ENCODE measurements at places on chromosomes 11 and 22.

DNA sequence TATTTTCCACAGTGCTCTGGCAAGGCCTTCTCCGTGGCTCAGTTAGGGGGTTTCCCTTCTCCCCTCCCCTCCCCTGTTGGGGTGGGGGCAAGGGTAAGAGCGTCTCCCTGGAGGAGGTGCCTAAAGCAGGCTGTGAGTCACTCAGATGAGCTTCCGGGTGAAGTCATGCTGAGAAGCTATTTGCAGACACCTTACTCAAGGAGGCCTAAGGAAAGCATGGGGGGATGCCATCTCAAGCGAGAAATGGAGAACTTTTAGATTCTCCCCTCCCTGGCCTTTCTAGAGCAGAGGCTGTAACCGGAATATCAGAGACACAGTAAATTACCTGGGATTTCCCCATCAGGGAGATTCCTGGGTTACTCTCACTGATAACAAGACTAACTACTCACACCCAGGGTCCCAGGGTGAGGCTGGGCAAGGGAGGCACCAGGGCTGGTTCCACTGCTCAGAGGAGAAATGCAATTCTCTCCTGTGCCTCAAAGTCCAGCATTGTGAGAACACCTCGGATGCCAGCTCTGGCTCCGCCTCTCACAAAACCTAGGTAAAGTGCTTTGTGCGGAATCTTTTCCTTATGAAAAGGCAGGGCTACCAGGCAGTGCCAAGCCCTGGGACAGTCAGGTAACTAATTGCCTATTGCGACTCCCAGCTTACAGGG is 123.6 kb downstream of the ABTB2 start:
- peak; percentile 87 for DNase-seq

- DNase-seq: no peak
Measured at GRCh38 chr11:29200791-29201562, 815.9 kb downstream of the KCNA4 start.

DNA sequence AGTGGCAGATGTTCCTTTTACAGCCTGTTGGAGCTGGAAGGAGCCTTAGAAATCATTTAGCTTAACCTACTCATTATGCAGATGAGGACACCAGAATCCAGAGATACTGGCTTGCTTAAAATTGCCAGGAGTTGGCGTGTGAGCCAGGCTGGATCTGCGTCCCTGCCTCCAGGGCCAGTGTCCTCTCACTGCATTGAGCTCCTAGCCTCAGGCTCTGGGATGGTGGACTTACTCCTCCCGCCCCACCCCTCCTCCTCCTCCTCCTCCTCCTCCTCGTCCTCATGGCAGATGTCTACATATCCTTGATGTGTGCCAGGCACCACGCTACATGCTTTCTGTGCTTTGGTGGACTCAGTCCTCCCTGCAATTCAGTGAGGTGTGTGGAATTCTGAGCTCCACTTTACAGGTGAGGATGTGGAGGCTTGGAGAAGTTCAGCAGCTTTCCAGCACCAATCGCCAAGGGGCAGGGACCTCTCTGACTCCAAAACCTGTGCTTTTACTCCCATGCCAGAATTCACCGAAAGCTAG is 24.1 kb downstream of the ADAMTS15 start:
- no peak for DNase-seq

DNA sequence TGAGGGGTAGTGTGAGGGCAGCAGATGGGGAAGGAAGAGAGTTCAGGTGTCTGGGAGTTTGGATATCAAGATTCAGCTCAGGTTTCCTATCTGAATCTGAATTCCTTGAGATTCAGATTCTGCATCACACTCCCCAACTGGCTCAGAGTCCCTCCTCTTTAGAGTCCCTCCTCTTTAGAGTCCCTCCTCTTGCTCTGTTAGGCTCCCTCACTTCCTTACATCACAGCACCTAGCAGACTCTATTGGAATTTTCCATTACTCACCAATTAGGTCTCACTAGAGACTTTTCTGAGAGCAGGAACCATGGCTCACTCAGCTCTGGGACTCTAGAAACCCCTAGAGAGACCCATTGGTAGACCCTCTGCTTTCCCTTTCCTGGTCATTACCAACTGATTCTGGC is 303.4 kb upstream of the SYN3 start:
- DNase-seq: peak; percentile 33

DNA sequence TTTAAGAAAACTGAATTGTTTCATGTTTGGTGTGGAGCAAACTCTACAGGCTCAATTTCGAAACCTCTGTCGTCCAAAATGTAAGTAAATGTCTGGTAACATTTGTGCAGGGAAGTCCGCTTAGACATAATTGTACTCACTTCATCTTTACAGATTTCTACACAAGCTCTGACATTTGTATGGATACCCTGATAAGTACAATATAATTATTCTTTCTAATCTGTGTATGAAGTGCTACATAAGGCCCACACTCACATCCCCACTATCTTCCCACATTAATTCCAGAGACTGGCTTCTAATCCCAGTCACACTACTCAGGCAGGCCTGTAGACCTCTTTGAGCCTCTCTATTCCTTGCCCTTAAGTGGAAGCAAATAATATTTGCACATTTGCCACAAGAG is 129.2 kb upstream of the LMO1 start:
- DNase-seq: no peak

DNA sequence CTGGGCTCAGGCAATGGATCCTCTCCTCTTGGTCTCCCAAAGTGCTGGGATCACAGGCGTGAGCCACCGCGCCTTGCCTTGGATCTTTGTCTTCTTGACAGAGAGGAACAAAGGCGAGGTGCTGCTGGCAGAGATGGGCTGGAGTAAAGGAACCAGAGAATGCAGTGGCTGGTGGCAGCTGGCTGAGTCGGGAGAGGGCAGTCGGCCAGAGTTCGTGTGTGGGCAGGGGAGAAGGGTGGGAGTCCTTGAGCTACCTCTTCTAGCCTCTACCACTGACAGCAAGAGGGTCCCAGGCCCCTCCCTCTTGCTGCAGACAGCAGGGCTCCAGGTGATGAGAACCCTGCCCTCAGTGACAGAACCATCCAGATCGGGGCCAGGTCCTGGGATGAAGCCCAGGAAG is 86.2 kb upstream of the LINC01488 start:
- DNase-seq: no peak

- DNase-seq: no peak
Measured at GRCh38 chr22:36492109-36492508, 10.7 kb upstream of the TXN2 start.

- peak; percentile 42 for DNase-seq
Measured at GRCh38 chr22:28019881-28020861, 101.1 kb upstream of the PITPNB start.

DNA sequence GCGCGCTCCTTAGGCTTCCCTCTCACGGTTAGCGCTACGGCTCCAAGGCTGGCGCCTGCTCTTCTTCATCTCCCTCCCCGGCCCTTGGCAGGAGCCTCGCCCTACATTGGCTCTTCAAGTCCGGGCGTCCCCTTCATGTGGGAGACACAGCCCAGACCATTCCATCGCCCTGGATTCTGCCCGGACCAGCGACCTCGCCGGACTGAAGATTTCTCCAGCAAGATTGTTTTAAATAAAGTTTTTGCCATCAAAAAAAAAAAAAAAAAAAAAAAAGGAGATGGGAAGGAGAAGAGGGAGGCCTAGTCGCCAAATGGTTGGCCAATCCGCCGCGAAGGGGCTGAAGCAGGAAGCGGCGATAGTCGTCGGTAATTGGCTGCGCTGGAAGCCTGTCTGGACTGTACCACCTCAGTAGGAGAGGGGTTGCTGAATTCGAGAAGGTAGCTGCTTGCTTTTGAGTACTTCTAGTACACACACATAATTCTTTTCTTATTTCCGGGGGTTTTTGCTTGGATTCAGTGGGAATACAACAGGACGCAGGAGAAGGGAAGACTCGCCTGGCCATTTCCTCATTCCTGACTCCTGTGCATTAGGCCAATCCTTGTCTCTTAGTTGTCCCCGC is 688 bp upstream of the ZDHHC5 start:
- peak; percentile 99 for DNase-seq

GRCh38 chr11:115162919-115163318 is 341.3 kb downstream of the CADM1 start:
- no peak for DNase-seq

DNA sequence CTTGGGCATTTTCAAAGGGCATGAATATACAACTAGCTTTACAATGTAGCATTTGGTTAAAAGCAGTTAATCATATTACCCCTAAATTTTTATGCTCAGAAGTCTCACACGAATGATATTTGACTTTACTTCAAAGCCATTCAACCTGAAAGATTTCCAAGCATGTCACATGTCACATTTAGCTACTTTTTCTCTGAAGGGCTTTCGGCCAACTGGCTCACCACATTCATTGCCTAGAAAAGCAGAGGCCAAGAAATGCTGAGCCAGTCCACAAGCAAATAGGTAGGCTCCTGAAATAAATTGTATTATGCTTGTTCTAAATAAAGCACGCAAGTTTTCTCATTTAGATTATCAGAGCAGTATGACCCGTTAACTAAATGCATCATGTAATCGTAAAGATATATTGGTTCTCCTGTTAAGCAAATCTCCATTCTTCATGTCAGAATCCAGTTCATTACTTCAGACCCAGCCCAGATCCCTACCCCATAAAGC is 30.6 kb downstream of the PAX6 start:
- DNase-seq: no peak

GRCh38 chr11:83124636-83125424 is 32.1 kb upstream of the PCF11 start:
- peak; percentile 21 for DNase-seq

- peak; percentile 92 for DNase-seq
Measured at GRCh38 chr11:110984147-110984546, 261.4 kb upstream of the POU2AF2 start.

- no peak for DNase-seq
Measured at GRCh38 chr11:128161994-128162393, 425.4 kb downstream of the ETS1 start.

DNA sequence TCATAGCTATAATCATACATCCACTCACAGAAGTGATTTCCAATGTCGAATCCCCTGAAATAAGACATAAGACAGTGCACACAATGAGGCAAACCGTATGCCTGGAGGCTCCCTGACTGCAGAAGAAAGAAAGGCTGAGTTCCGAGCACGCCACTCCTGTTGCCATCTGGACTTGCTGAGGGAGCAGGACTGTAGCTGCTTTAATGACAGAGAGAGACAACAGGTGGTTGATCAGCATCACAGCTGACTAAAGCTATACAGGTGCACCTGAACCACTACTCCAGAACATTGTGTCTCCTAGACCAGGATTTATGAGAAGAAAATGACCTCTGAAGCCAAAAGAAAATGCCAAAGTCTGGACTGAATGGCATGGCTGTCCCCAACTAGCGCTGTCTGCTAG is 27.0 kb downstream of the TCIRG1 start:
- no peak for DNase-seq

GRCh38 chr11:46296059-46296527 is 18.6 kb downstream of the CREB3L1 start:
- DNase-seq: no peak

GRCh38 chr11:9025101-9025850 is 21.5 kb upstream of the NRIP3 start:
- DNase-seq: no peak

- no peak for DNase-seq
Measured at GRCh38 chr22:30884211-30885000, 84.2 kb downstream of the MORC2 start.

DNA sequence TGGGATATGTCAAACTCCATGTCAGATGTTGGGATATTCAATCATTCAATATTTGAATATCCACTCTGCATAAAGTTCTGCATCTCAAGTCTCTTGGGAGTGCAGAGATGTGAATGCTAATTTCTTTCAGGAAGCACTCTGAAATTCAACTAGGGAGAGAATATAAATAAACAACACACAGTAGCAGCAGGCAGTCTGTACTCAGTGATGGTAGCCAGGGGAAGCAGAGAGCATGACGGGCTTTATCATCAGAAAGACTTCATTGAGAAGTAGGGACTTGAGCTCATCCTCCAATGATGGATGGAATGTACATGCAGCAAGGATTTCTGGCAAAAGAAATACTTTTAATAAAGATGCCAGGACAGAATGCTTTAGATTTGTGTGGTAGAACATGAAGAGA is 9.8 kb upstream of the TEAD1 start:
- no peak for DNase-seq

GRCh38 chr11:82969811-82970210 is 68.3 kb downstream of the DDIAS start:
- no peak for DNase-seq

GRCh38 chr11:387193-387793 is 6.7 kb upstream of the PKP3 start:
- DNase-seq: no peak

GRCh38 chr11:14361951-14362350 is 3.0 kb upstream of the RRAS2 start:
- DNase-seq: no peak

GRCh38 chr11:16827139-16827538 is 88.7 kb downstream of the C11orf58 start:
- DNase-seq: no peak

DNA sequence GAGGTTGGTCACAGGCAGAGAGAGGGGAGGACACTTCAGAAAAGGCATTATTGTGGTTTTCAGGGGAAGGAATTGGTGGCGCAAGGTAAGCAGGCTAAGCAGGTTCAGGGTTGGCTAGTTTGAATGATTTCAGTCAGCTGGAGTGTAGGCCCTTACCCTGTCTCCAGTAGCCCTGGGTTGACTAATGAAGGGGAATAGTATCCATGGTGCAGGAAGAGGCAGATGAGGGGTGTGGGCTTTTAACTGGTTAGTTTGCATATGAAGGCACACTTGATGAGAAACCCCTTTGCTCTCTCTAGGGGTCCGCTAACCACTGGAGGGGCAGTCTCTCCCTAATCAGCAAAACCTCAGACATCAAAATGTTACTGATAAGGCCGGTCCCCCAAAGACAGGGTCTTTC is 249.7 kb downstream of the AASDHPPT start:
- no peak for DNase-seq

- DNase-seq: no peak
Measured at GRCh38 chr11:2480874-2481220, 36.0 kb downstream of the KCNQ1 start.

- DNase-seq: peak; percentile 82
Measured at GRCh38 chr11:71962428-71963038, 33.7 kb downstream of the RNF121 start.

- no peak for DNase-seq
Measured at GRCh38 chr11:116170526-116171120, 602.2 kb downstream of the BUD13 start.

- no peak for DNase-seq
Measured at GRCh38 chr11:1148752-1149180, 9.0 kb upstream of the MUC5AC start.

DNA sequence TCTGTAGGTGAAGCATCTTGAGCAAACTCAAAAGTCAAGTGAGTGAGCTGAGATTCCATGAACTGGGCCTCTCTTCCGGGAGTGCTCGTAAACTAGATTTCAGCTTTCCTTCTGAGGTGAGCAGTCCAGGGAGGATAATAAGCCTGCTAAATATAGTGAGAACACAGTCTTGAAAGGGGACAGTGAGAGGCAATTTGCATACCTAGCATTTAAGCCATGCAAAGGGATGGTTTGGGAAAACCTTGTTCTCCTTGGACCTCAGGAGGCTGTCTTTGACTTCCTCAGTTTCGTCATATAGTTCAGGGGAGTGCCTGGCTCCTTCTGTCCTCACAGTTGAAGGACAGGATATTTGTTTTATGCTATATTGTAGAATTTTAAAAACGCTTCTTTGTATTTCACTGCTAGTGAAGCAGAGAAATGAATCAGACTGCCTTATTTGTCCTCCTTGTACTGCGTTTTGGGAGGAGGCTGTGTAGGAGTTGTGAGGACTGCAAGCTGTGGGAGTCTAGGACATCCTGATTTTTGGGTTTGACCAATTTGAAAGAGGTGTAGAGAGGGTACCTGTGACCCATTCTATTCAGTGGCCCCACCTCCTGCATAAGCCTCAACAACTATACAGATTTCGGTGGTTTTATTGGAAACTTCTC is 11.0 kb upstream of the SORL1-AS1 start:
- DNase-seq: no peak

Measured in kidney glomerular epithelial cell (primary cell).